ENCODE measurements at places on chromosomes 5 and 9.
A peak's percentile ranks its signal among the peaks of the same experiment; 100 is the strongest.

DNA sequence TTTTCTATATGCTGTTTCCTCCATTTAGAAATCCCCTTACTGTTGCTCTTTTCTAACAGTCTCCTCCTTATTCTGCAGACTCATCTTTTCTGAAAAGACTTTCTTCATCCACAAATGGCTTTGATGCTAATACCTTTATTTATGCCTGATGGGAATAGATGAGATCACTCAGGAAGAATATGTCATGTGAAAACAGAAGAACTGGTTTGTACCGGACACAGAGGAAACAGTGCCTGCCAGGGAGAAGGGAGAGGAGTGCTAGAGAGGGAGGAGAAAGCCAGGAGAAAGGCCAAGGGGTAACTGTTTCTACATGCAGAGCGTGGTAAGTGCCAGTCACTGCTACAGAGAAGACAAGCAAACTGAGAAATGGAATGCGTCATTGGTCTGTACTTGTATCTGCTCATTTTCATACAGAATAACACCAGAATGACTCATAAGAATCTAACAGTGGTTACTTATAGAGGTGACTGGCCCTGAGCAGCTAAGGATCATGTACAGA, 45.9 kb upstream of the PJA2 start:
- DNase-seq: peak; percentile 97

GRCh38 chr5:112189391-112189790, 229.7 kb downstream of the EPB41L4A start:
- no peak for DNase-seq

- DNase-seq: no peak
These were observed 10.2 kb upstream of the CEP72 start for GRCh38 chr5:601771-602465.

DNA sequence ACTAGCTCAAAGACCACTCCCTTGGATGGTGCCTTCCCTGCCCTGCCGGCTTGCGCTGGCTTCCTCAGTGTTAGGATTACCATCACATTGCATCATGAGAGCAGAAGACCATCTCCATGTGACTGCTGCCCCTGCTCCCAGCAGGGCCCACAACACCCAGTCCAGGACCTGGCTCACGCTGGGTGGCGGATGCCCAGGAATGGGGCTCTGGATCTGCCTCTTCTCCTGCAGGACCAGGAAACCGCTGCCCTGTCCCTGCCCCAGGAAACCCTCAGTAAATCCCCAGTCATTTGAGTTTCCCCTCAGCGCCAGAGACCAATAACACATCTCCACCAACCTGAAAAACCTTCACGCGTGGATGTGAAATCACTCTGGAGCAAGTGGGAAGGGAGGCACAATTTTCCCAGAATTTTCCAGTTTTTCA, 3.3 kb upstream of the RNF44 start:
- no peak for DNase-seq

DNA sequence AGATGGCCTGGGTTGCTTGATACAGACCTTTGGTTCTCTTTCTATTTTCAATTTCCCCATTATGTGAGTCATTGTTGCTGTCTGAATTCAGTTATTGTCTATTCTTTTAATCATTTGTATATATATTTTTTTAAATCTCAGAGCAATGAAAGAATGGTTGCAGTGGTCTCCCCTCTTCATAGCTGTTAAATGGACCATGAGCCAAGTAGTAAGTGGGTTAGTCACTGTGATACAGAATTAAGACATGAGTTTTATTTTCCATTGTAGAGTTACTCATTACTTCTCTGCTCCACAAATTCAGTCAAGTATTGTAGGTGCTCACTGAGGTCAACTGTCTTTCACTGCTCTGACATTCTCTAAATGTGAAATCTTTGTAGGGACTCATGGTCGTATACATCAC, 174.6 kb upstream of the GRAMD2B start:
- DNase-seq: no peak

DNA sequence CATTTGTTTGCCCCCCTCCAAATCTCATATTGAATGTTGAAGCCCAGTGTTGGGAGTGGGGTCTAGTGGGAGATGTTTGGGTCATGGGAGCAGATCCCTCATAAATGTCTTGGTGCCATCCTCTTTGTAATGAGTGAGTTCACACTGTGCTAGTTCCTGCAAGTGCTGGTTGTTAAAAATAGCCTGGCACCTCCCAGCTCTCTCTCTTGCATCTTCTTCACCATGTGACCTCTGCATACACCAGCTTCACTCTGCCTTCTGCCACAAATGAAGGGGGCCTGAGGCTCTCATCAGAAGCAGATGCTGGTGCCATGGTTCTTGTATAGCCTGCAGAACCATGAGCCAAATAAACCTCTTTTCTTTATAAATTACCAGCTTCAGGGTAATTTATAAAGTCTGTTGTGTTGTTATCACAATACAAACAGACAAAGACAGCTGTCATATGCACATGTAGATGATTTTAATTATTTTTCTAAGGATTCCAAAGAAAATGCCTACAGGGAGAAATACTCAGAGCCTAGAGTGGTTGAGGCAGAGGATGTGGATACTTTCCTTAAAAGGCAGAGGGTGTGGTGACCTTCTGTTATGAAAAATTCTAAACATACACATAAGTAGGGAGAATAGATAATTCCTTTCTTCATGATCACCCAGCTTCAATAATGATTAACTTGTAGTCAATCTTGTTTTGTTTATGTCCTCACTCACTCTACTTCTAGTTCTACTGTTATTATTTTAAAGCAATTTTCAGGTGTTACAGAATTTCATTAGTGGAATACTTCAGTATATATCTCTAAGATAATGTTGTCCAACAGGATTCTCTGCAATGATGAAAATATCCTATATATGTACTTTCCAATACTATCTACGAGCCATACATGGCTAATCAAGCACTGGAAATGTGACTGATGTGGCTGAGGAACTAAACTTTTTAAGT, 75.1 kb upstream of the RANBP6 start:
- DNase-seq: no peak

GRCh38 chr5:139710319-139711066, 62.3 kb downstream of the CXXC5 start:
- DNase-seq: peak; percentile 75

DNA sequence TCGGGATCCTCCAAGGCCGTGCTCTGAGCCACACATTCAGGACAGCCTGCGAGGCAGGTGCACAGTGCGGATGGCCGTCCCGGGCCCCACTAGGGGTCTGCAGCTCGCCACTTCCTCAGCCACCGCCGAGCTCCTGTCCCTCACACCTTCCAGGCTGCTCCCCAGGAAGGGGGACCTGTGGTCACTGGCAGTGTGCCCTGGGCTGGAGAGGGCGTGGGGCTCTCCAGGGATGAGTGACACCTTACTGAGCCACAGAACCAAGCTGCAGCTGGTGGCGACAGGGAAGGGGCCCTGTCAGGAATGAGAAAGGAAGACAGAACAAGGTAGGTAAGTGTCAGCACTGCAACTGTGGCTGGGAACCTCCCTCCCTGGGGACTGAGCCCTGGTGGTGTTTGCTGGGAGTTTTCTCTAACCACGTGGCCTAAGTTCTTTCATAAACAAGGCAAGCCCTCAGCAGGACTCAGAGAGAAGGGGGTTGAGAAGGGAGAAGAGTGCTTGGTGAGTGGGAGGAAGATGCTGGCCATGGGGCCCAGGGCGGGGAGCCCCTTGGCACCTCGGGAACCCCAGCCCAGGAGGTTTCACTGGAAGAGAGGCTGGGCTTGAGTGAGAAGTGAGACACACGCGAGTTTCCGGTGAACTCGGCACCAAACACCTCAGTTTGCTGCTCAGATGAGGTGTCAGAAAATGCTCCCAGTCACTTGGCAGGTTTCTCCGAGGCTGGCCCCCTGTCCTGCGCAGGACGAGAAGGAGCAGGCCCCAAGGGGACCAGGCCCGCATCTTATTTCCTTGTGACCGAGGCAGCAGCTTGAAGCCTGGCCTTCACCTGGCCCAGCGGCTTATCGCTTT, 5.2 kb downstream of the IL13 start:
- peak; percentile 8 for DNase-seq

DNA sequence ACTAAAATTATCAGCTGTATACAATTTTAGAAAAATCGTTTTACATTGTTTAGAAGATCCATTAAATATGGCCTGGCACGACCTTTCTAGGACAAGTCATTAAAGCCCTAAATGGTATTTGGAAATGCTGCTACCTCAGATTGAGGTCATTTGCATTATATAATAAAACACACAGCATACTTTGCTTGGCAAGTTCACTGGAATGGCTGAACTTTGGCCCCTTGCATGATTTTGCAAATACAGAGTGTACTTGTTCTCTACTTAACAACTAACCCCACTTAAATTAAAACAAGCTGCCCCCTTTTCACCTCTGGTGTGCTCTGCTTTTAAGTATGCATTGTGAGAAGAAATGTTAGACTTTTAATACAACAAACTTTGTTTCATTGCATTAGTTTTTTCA, 860.1 kb downstream of the PTPRD start:
- no peak for DNase-seq

- DNase-seq: peak; percentile 47
These were observed 6.3 kb upstream of the KCNIP1 start for GRCh38 chr5:170497311-170498038.

- DNase-seq: no peak
These were observed 118.4 kb downstream of the PAPPA start for GRCh38 chr9:116271991-116272390.

GRCh38 chr5:126777975-126778674, 1.2 kb downstream of the LMNB1 start:
- peak; percentile 97 for DNase-seq

DNA sequence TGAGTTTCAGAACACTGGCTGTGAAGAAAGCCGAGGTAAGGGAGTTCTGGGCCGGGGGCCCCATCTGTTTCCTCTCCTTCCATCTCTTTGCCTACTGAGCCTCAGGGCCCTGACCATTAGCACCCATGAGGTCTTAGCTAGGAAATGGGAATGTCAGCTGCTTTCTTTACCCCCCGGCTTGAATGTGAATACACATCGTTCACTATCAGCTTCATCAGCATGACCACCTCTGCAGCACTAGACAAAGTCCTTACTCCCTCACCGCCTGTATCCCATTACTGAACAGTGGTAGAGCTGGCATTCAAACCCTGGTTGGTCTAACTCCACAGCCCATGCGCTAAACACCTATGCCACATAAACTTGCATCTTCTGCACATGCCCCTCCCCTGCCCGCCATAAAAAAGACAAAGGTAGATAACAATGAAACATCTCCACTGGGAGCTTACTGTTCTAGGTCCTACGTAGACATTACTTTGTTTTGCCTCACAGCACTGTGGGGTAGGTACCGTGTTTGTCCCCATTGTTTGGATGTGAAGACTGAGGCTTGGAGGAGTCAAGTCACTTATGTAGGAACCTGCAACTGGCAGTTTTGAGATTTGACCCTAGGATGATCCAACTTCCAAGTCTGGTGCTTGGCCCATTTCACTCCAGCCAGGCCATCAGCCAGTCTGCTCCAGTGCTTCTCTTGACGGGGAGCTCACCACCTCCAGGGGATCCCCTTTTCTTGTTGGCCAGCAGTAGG, 93.3 kb downstream of the AMBP start:
- DNase-seq: no peak

GRCh38 chr5:88672644-88673252, 210.2 kb downstream of the MEF2C start:
- no peak for DNase-seq

DNA sequence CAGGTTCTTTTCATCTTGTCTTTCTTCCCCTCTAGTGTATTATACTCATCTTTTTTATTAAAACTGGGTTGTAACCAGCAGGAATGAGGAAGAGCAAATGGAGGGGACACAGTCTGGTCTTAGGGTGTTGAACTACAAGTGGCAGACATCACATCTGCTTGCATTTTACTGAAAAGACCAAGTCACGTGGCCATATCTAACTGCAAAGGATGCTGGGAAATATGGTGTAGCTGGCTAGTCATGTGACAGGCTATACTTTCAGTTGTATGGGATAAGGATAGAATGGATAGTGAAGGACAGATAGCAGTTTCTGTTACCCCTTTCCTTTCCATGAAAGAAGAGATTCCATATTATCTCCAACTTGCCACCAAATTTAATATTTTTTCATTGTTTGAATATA, 13.0 kb upstream of the FGD3 start:
- DNase-seq: no peak

DNA sequence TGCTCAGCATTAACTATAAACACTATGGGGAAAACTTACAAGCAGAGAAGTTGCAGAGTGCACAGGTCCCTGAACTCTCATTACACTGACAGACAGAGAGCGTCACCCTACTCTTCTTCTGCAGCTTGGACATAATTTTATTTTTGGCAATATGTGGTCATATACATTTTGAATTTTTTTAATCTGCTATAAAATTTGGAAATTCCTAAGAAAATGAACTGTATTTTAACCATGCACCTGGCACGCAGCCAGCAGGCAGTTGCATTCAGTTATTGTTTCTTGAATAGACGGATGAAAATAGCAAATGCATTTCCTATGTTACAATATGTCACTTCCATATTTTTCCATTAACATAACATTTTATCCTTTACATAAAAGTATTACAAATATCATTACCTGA, 100.2 kb downstream of the SLC25A46 start:
- DNase-seq: no peak

DNA sequence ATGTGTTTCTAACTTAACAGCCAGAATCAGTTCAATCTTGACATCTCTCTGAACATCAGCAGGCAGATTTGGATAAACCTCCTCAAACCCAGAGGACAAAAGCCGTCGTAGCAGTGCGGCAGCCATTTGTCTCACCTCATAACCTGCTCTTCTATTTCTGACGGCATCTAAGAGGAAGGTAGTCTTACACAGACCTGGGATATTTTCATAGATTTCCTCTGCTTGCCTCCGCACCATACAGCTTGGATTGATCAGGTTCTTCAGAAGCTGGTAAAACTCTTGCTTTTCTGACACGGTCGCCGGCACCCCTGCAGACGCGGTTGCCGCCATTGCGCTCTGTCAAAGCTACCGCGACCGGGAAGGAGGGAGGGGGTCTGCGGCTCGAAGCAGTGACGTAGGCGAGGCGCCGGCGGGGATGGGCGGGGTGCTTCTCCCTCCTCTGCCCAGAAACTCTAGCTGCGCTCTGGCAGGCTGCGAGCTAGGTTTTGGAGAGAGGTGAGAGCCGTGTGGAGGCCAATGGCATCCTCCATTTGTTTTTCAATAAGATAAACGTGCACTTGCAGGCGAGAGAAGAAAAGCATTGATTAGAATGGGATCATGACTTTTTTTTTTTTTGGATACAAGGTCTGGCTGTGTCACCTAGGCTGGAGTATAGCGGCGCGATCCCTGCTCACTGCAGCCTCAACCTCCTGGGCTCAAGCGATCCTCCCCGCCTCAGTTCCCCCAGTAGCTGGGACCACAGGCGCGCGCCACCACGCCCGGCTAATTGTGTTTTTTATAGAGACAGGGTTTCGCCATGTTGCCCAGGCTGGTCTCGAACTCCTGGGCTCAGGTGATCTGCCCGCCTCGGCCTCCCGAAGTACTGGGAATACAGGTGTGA, at the start of gene RANBP6:
Gene RANBP6 (minus strand): TSS at position 347 of the 880 bp plus-strand sequence. CDS start 17 bp downstream, at position 330.
- DNase-seq: peak; percentile 79
